ENCODE measurements at places on chromosomes 11 and 22.

GRCh38 chr11:24502425-24502824, 5.6 kb downstream of the LUZP2 start:
- DNase-seq, result no peak

GRCh38 chr11:58004664-58005063, 19.0 kb upstream of the OR9Q1 start:
- DNase-seq, result no peak

DNA sequence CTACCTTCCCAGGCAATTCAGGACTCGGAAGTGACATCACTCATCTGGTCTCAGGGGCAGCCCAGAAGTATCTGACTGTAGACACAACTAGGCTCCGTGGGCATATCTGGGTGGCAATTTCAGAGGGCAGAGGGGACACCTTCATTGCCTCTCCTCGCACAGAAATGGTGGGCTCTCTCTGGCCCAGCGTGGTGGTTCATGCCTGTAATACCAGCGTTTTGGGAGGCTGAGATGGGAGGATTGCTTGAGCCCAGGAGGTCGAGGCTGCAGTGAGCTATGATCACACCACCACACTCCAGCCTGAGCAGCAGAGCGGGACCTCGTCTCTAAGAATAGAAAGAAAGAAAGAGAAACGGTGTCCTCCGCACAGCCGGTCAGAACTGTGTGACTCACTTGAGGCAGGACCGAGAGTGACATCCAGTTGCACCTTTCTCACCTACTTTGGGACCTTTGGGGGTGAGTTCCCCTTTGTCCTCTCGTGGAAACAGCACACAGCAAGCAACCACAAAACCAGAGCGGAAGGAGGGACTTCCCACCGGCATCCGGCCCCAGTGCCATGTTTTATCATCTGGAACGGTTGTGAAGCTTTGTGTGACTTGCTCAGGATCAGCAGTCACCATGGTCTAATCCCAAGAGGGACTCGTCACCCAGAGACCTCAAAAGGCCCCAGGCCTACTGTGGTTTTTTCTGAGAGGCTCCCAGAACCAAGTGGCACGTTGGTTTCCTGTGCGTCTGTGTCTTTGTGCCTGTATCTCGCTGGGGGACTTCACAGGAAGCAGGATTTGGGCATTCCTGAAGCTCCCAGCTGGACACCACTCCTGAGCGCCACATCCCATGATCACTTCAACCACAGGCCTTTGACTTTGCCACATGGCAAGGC, 38.4 kb upstream of the EMID1 start:
- no peak for DNase-seq

DNA sequence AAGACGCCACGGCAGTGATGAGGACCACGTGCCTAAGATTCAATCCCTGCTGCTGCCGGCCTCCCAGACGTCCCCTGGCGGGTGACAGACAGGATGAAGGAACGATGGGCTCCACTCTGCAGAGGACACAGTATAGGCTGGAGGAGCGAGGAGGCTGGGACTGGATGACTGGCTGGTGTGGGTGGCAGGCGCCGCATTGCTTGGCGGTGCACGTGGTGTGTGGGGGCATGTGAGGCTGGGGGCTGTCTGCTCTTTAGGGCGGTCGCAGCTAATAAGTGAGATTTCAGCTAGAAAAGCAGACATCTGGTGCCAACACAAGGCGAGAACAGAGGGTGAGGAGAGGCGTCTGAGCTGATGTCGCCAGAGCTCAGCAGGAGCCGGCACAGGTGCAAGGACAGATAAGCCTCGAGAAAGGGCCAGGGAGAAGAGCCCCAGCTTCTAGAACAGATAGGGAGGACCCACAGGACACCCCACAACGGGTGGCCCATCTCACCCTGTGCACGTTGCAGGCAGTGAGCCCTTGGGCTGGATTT, 33.2 kb downstream of the TSPAN4 start:
- peak; percentile 83 for DNase-seq

- no peak for DNase-seq
Observed at GRCh38 chr22:27842201-27842600, 40.6 kb upstream of the MN1 start.

DNA sequence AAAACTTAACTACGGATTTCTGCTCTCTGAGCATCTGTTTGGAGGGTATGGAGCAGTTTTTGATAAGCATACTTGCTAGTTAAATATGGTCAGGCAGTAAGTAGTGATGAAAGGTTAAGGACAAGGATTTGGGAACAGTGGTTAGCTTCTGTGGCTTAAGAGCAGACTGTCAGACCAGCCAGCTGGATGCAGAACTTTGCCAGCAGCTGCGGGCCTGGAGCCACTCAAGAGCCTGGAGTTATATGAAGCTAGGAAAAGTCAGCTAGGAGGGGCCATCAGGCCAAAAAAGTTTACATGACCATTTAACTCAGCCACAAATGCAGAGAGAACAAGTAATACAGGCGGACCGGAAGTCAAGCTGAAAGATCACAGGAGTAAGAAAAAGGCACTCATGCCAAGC, 1817.7 kb downstream of the LRRC4C start:
- no peak for DNase-seq

- DNase-seq, result no peak
Observed at GRCh38 chr11:15213471-15214231, 98.9 kb downstream of the INSC start.

GRCh38 chr11:10727146-10727851, 23.7 kb upstream of the CTR9 start:
- DNase-seq, result no peak

DNA sequence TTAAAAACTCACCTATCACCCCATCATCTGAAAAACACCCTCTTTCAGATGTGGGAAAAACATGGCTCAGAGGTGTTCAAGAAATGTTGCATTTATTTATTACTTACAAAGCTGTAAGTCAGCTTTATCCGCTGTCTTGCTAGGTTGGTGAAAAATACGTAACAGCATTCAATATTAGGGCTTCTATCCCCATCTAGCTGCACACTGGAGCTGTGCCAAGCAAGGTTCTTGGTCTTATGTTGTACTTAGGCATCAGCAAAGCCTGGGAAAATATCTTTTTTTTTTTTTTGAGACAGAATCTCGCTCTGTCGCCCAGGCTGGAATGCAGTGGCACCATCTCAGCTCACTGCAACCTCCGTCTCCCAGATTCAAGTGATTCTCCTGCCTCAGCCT, 7.5 kb downstream of the SERPING1 start:
- DNase-seq, result no peak

GRCh38 chr22:17368554-17369438, 464 bp upstream of the CECR2 start:
- DNase-seq, result peak; percentile 85

DNA sequence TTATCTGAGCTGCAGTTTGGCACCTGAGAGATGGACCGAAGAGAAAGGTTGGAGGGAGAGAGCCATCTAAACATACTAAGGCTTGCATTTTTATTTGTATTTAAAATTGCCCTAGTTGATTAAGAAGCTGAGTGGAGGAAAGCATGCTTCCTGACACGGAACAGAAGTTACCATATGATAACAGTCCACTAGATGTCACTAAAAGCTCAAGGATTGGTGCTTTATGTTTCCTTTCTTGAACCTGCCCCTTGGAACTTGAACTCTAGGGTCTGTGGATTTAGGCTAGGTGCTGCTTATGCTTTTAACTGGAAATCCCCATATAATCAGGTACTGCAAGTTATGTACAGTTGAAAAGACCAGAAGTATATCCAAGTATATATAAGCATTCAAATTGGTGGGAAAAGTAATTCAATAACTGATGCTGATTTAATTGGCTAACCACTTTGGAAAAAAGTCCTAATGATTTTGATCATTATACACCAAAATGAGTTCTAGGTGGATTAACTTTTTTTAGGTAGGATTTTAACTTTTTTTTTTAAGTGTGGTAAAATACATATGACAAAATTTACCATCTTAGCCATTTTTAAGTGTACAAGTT, 9.5 kb downstream of the RBMXL2 start:
- DNase-seq, result peak; percentile 64

Data from NCI-H524 (cell line).